ENCODE measurements at places on chromosomes 3 and 15.

GRCh38 chr15:27832237-27832596 lies 266.9 kb downstream of the OCA2 start:
- no peak for DNase-seq

- DNase-seq, result no peak
Observed at GRCh38 chr3:131821191-131821762, 213.5 kb downstream of the CPNE4 start.

DNA sequence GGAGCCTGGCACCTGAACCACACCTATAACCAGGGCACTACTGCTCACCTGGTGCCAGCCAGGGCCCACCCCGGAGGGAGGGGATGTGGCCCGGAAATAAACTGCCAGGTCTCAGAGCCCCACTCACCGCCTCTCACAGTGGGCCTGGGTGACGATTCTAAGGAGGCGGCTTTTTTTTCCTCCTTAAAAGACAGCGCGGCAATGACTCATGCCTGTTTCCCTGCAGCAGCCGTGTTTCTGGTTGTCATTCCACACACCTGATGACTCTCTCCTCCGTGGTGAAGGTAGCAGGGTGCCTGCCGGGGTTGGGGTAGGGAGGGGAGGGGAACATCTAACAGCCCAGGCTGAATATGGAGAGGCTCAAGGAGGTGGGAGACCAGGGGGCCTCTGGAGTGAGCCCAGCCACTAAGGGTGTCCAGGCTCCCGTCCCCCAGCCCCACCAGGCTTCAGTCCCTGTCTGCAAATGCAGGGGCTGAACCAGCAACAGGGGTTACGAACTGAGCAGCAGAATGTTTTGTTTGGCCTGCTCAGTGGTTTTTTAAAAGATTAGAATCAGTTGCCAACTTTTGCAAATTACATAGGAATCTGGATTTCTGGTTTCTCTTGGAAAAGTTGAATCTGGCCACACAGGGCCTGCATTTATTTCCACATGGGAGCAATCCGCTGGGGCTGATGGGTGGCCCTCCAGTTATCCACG lies 127.3 kb upstream of the LINGO1 start:
- DNase-seq, result no peak

DNA sequence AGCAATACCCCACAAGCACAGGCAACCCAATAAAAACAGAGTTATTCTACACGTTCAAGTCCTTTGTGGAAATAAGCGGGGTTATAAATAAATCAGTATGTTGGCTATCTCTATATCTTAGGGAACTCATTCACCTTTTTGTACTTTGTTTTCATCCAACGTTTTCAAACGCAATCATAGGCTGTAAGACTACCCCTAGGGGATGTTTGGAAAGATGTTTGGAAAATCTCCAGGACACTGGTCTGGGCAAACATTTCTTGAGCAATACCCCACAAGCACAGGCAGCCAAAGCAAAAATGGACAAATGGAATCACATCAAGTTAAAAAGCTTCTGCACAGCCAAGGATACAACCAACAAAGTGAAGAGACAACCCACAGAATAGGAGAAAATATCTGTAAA lies 70.1 kb downstream of the CLDN11 start:
- DNase-seq, result no peak

- no peak for DNase-seq
Observed at GRCh38 chr15:56934269-56934668, 15.8 kb downstream of the TCF12 start.

GRCh38 chr3:84008623-84009022 lies 950.2 kb upstream of the CADM2 start:
- DNase-seq, result no peak

- DNase-seq, result no peak
Observed at GRCh38 chr3:72068621-72069020, 283.7 kb upstream of the PROK2 start.

- no peak for DNase-seq
Observed at GRCh38 chr15:64634576-64635498, 140.6 kb downstream of the RBPMS2 start.

DNA sequence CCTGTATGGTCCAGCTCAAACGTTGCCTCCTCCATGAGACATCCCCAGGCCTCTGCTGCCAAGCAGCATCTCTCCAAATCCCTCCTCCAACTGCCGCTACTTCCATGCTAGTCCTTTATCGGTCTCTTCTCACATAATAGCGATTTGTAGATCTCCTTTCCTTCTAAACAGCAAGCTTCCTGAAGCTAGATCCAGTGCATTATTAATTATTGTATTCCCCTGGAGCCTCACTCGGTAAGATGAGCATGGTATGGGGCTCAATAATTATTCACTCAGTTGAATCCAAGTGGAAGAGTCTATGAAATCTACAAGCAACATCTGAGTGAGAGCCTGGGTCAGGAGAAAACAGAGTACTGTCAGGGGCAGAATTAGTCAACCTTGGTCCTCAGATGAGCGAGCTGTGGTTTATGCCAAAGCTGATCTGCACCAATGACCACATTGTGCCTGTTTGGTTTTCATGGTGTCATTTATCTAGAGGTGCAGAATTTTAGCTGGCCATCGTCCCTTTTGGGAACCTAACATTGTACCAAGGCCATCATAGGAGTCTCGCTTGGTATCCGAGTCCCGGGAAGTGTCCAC lies 93.8 kb upstream of the UBE2E1 start:
- no peak for DNase-seq

DNA sequence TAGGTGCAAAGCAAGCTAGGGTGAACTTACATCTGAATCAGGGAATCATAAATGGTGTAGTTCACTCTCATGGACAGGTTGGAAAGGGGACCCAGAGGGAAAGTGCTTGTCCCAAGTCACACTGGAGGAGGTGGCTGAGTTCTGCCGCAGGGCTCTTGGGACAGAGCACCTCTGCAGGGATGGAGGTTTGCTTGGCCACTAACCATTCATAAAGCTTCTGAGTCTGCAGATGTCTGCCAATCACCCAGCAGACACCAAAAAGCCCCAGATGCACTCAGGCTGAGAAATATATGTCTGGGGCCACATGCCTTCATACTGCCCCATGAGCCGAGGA lies 17.9 kb upstream of the RTP2 start:
- no peak for DNase-seq

Measured in left renal pelvis (tissue), 4 donors.